Pericardium fibroblast (primary cell): ENCODE measurements at places on chromosomes 1 and 21. TPM values are rescaled to one million over a fixed set of nuclear protein-coding genes. Genes with fewer than 3 reads are reported as not detected.

Gene HSD3B2
- not detected in 2 replicates for total RNA-seq

Gene VWA5B1
- total RNA-seq, result not detected in 2 replicates

Gene HMCN1
- 18.4 and 18.7 TPM in 2 replicates for total RNA-seq

Gene CD55
- 24.3 and 38.5 TPM in 2 replicates for total RNA-seq

Gene AKR1A1
- 75.2 and 103 TPM in 2 replicates for total RNA-seq

Gene FAM72A
- total RNA-seq, result 0.09 and 0.23 TPM in 2 replicates

Gene BARHL2
- total RNA-seq, result not detected in 2 replicates

Gene ASTN1
- total RNA-seq, result 0.12 and 0.34 TPM in 2 replicates

Gene CD1B
- not detected in 2 replicates for total RNA-seq

Gene NUF2
- 0.60 and 1.1 TPM in 2 replicates for total RNA-seq

Gene NBPF20
- 1.4 and 3.5 TPM in 2 replicates for total RNA-seq

Gene SLC35F3
- not detected in 2 replicates for total RNA-seq

Gene OR2L13
- not detected in 2 replicates for total RNA-seq

Gene SYPL2
- 0.23 and 1.4 TPM in 2 replicates for total RNA-seq

Gene ATPAF1
- total RNA-seq, result 33.7 and 35.3 TPM in 2 replicates

Gene PTGER3
- total RNA-seq, result 0.47 and 0.51 TPM in 2 replicates

Gene F5
- total RNA-seq, result not detected in 2 replicates

Gene PAQR6
- total RNA-seq, result 0.43 and 0.47 TPM in 2 replicates

Gene TRNP1
- 205 and 207 TPM in 2 replicates for total RNA-seq
